ENCODE measurements at places on chromosomes 13 and 19.

- DNase-seq = no peak
Measured at GRCh38 chr19:53646144-53646543, 14.3 kb downstream of the DPRX start.

DNA sequence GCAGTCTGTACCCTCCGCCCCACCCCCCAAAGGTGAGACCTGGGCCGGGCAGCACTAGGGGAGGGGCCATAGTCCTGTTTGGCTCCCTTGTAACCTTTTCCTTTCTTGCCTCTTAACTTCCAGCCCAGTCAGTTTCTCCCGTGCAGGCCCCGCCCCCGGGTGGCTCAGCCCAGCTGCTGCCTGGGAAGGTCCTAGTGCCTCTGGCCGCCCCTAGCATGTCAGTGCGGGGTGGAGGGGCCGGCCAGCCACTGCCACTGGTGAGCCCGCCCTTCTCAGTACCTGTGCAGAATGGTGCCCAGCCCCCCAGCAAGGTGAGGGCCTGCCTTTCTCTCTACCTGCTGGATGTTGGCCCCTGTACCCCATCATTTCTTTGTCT lies 10.5 kb upstream of the PRR19 start:
- no peak for DNase-seq

- no peak for DNase-seq
Measured at GRCh38 chr13:22112956-22113745, 442.3 kb downstream of the FGF9 start.

DNA sequence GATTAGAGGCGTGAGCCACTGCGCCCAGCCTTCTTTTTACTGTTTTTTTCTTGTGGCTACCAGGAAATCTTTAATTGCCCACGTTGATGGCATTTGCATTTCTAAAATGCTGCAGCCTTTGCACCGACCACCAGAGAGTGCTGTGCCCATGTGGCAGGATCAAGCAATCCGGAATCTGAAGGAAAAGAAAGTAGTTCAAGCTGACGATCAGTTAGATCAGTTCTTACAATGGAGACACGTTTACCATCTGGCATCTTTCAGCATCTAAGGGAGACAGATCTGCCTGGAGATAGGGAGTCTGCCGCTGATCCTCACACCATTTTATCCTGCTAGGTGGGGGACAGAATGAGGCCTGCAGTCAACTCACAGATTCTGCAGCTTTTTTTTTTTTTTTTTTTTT lies 19.9 kb downstream of the TINCR start:
- DNase-seq = no peak

DNA sequence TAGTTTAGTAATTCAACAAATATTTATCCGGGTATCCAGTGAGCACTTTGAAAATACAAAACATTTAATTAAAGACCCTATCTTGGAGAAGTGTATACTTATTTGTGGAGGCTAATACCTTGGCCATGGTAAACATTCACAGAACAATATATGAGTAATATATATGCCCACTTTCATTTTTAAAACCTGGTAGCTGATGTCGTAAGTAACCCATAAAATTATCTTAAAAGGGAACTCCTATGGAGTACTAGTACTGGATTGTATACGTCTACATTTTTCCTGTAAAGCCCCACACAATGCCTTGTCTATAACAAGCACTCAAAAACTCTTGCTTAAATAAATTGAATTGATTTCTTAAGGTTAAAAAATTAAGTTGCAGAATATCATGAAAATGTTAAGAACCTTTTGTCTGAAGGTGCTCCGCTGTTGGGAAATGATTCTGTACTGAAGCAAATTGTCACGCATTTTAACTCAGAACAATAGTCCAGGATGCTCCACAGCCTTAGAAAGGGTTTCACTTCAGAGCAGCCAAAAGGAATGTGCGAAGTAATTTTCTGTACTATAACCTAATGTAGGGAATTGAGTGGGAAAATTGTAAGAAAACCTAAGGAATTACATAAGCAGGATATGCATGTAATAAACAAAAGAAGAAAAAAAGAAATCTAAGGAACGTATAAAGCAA lies 58.9 kb upstream of the C1QTNF9 start:
- no peak for DNase-seq

- DNase-seq = no peak
Measured at GRCh38 chr13:92967923-92968322, 258.7 kb upstream of the GPC6 start.

DNA sequence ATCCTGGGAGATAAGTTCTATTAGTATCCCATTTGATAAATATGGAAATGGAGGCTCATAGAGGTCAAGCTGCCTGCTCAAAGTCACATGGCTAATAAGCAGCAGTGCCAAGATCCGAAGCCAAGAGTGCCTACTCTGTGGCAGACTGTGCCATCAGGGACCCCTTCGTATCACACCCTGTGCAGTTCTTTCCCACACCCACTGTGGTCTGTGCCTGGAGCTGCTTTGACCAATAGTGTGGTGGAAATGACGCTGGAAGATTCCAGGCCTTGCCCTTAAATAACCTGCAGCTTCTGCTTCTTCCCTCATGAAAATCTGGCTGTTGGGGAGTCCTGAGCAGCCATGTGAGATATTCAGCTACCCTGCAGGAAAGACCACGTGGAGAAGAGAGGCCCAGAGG lies 10.1 kb downstream of the OPA3 start:
- DNase-seq = no peak

DNA sequence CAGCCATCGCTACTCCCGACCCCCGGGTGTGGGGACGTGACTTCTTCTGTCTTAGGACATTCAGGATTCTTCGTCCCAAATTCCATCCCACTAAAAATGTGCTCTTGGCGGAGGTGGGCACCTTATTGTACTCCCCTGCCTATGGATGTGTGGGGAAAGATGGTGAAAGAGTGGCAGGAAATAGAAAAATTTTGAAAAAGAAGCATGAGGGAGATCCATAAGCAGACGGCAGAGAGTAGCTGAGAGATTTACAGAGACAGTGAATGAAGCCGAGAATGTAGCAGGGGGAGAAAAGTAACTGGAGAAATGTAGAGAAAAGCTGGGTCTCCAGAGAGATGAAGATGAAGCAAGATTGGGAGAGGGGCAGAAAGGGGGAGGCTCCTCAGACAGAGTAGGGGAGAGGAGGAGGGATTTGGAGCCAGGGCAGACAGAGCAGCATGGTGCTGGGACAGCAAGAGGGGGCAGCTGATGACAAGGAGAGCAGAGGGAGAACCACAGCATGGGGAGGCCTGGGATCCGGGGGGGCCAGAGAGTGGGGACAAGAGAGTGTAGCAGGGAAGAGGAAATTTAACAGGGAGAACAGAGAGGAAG lies 843 bp downstream of the ZNF610 start:
- DNase-seq = no peak

- DNase-seq = no peak
Measured at GRCh38 chr13:84651288-84651687, 769.0 kb upstream of the SLITRK1 start.

GRCh38 chr13:28754698-28755545 lies 36.2 kb upstream of the SLC46A3 start:
- DNase-seq = no peak

GRCh38 chr13:37211487-37211886 lies 106.0 kb upstream of the CSNK1A1L start:
- DNase-seq = no peak

DNA sequence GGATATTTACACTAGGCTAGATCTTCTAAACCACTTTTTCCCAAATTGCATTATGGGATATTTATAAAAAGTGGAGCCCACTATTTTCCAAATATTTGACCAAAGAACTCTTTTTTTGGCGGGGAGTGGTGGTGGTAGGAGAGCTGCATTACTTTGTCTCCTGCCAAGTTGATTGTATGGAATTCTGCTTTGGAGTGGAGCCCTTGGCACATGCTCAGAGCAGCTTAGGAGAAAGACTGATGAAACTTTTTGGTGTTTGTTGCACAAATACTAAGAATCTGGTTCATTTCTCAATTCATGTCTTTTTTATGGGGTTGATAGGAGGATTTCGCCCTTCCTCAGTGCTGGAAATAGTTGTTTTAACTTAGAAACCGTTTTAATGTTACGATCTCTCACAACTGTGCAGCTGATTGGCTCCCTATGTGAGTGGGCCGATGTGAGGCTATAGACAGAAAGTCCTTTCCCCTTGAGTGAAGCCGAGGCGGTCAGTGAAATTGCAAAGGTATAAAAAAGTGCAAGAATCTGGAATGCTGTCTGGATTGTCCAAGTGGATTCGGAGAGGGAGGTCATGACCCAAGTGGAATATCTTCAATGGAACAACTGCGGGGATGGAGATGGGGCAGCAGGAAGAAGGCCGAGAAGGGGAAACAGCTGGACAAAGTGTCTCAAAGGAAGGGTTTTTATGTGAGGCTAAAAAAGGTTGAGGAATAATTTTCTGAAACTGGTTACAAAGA lies 415.9 kb downstream of the FGF9 start:
- DNase-seq = no peak

- DNase-seq = no peak
Measured at GRCh38 chr13:29383476-29383875, 212.0 kb downstream of the SLC7A1 start.

DNA sequence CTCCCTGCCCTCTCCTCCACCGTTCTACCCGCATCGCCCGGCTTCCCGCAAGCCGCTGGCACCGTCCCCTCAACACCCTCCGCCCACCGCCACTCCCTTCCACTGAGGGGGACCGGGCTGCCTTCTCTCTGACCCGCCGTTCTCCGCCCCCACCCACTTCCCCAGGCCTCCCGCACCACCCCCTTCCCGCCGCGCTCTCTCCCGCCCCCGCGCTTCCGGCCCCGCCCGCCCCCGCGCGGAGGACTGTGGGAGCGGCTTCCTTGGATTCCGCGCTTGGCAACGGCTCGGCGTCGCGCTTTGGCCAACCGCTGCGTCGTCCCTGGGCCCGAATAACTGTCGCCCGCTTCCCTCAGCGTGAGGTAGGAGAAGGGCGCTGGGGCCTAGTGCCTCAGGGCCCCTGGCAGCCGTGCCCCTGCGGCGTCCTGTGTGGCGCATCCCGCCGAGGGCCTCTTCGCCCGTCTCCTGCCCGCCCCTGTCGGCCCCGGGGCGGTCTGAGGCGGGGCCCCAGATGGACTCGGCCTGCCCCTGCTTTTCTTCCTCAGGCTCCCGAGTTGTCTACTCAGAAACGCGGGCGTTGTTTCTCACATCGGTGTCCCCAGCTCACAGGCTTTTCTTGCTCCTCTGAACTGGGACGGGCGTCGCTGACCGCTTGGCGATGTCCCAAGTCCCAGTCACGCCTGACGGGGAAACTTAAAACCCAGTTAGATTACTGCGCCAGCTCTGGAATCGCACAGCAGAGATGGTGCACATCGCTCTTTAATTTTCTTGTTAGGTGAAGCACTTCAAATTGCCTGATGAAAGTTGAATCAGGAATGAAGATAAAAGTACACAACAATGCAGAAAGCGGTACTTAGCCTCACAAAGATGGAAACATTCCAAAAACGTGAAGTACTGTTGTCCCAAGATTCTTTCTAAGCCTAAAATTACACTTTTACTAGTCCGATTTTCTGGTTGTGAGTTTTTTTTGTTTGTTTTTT lies at the start of gene IFT88:
Gene IFT88, plus strand, starts transcription at position 260 of the 977 bp plus-strand sequence. CDS start 7,229 bp downstream, outside the sequence.
- peak; percentile 75 for DNase-seq

DNA sequence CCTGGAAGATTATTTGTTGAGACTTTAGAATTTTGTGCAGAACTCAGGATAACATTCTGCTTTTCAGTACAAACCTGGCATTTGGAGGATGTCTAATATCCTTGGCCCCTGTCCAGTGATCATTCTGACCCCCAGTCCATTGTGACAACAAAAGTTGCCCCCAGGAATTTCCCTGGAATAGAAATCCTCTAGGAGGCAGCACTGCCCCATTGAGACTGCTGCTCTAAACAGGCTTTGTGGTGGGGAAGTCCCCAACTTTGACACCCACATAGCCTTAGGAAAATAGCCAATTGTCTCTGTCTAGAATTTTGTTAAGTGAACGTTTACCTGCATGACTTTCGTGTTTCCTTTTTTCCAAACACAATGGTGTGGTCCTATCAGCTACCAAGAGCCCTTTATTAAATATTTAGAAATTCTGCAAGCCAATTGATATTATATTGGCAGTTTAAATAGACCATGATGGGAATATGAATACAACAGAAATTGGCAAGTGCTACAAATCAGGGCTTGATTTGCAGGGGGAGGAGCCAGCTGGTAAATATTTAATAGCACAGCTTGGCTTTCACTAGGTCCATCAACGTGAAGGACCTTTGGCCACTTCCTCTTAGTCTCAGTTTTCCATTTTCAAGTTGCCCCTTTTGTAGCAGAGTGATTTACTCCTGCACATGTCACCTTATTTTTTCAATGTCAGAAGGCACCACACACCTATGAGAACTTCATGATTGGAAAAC lies 451.7 kb downstream of the EFNB2 start:
- DNase-seq = no peak

GRCh38 chr13:93862259-93862658 lies 617.2 kb downstream of the DCT start:
- no peak for DNase-seq

GRCh38 chr13:92560883-92561282 lies 665.7 kb upstream of the GPC6 start:
- no peak for DNase-seq

GRCh38 chr13:101049166-101049850 lies 367.0 kb downstream of the NALCN start:
- DNase-seq = no peak

GRCh38 chr19:13611596-13611995 lies 105.3 kb upstream of the CACNA1A start:
- DNase-seq = no peak

GRCh38 chr19:595326-596262 lies 5.9 kb downstream of the HCN2 start:
- no peak for DNase-seq

- DNase-seq = no peak
Measured at GRCh38 chr13:51919531-51919930, 57.8 kb downstream of the CCDC70 start.

GRCh38 chr19:31261603-31262212 lies 87.5 kb downstream of the TSHZ3 start:
- no peak for DNase-seq

DNA sequence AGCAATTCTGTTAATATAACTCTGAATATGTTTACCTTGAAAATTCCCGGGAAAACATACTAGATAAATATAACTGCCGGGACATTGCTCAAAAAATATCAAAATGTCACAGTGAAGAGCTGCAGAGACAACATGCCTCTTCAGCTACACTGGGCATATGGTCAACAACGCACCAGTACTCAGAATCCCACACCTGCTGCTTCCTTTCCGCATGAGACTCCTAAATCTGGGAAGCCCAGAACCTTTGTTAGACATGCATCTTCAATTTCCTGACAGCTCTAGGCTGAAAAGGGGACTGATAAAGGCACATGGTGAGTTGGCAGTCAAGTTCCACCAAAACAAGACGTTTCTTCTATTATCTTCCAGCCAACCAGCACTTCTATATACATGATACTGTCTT lies 53.7 kb downstream of the USP12 start:
- DNase-seq = no peak

GRCh38 chr13:52452470-52452869 lies 2.0 kb upstream of the VPS36 start:
- no peak for DNase-seq
